ENCODE measurements at places on chromosomes 2 and 18.

DNA sequence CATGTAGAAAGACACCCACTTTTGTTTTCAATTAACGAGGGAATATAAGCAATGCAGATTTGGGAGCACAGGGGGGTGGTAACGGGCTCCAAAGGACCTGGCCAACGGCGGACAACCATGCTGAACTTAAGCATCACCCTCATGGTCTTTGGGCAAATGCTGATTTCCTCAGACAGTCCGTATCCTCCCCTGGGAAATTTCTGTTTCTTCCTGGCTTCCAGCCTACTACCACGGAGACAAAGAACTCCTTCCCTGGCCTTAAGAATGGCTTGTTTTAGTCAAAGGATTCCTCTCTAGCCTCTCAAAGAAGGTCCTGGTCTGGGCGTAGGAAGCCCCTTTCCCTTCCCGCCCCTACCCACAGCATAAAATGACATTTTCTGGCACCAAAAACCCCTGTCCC lies 34.3 kb downstream of the EN1 start:
- DNase-seq = no peak

- no peak for DNase-seq
These were observed 31.8 kb upstream of the INPP4A start for GRCh38 chr2:98412751-98413458.

- DNase-seq = no peak
These were observed 10.4 kb upstream of the KCNK3 start for GRCh38 chr2:26682155-26682554.

DNA sequence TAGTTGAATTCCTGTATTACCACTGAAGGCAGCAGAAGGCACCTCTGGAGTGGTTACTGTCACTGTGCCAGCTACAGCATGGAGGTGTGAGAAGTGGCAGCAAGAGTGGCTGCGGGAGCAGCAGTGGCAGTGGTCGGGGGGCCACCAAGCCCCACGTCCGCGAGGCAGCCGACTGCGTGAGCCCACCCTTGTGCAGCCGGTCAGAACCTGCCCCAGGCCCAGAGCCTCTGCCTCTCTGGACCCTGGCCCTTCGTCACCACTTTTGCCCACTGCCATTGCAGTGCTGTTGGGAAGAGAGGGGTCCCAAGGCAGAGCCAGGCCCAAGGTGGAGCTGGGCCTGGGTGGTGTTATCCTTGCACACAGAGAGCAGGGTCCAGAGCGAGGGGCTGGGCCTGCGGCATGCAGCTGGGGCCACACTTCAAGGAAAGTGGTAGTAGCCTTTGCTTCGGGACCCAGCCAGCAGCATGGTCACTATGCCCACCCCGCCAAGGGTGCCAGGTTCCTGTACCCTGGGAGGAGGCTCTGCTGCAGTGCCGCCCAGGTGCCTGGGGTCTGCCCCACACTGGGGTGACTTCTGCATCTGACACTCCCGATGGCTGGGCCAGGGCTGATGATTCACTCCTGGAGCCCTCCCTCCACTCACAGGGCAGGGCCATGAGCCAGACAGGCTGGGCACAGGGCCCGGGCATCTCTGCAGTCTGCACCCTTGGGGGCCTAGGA lies 450.1 kb upstream of the LRATD1 start:
- no peak for DNase-seq

- no peak for DNase-seq
These were observed 11.2 kb downstream of the RELCH start for GRCh38 chr18:62198259-62198658.

DNA sequence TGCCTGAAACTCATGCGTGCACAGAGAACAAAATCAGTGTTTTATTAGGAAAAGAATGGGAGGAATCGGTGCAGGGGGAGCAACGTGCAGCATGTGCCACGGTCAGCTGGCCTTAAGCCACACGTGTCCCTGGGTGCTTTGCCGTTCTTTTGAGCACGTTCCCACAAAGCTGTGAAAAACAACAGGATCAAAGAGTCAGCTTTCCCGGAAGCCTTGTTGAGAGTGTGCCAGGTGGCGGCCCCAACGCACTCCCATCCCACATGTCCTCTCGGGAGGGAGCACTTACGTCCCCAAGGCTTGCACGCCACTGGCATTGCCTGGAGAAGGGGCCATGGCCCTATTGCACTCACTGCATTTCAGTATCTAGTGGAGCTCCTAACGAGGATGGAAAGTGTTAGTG lies 511.2 kb downstream of the EIPR1 start:
- no peak for DNase-seq

All from stimulated activated CD8-positive, alpha-beta memory T cell treated with anti-CD3 and anti-CD28 coated beads, Interleukin-7, amount 100 ng/mL, for 4 hours (primary cell).